ENCODE measurements at places on chromosomes 5 and 9.
A peak's percentile ranks its signal among the peaks of the same experiment; 100 is the strongest.

DNA sequence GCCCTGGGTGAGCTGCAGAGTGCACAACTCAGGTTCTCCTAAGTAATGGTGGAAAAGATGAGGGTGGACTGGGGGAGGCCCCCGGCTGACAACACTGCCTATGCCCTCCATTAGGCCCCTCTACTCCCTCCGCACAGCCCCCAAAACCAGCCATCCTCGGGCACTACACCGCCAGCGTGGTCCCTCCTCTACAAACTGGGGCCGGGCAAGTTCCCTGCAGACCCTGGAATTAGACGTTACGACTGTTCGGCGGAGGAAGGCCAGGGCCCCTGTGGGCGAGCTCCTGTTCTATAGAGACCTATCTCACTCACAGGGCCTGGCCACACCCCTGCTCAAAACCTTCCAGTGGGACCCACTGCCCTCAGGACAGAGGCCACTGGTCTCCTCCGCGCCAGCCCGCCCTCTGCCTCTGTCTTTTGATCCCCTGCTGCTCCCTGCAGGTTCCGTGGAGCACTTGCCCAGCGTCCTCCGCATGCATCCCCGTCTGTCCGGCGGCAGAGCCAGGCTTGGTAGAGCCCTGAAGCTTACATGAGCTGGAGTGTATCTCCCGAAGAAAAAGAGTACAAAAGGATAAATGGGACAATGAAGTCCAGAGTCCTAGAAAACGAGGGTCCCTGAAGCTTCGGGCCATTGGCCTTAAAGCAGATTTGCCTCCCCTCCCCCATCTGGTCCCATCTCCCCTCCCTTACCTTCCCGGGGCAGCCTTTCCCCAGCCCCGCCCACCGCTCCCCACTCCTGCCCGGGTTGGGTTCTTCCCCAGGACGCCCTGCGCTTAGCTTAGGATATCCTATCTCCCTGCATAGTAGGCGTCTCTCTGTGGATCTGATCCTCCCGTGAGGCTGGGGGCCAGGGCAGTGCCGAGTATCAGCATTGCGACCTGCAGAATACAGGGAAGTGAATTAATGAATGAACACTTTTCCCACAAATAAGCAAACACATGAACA is 71.3 kb downstream of the HRH2 start:
- no peak for DNase-seq

GRCh38 chr5:56671571-56671970 is 143.8 kb upstream of the MAP3K1 start:
- DNase-seq = no peak

DNA sequence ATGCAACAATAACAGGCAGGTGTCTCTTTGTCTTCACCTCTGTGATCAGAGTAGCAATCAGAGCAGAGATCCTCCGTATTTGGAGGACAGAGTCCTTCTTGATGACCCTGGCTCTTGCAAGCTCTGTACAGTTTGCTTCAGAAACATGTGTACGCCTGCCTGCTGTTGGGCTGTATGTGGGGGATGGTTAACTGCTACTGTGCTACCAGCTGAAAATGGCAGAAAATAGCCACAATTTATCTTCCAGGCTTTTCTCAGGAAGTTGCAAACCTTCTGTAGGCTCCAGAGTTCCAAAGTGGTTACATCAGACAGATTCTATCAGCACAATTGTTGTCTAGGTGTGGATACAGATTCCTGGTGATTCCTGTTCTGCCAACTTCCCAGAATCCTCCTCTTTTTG is 35.5 kb downstream of the DDX46 start:
- peak; percentile 50 for DNase-seq

GRCh38 chr5:1101961-1102713 is 9.7 kb downstream of the SLC12A7 start:
- DNase-seq = no peak

DNA sequence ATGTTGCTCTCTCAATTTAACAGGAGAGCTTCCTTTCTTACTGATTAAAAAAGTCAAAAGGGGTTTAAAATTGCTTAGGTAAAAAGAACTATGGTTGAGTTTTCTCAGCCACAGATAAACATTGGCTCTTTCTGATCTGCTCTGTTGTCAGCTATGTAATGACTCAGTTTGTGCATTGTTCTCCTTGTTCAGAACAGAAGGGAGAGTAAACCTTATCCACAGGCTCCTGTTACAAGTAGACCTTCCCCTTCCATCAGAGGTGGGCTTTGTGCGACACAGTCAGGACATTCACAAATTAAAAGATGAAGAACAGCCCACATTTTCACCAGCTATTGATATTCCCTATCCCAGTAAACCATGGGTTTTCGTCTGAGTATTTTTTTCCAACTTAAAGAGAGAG is 236.3 kb upstream of the SEMA6A start:
- no peak for DNase-seq

GRCh38 chr9:124122321-124122720 is 110.8 kb downstream of the LHX2 start:
- no peak for DNase-seq

DNA sequence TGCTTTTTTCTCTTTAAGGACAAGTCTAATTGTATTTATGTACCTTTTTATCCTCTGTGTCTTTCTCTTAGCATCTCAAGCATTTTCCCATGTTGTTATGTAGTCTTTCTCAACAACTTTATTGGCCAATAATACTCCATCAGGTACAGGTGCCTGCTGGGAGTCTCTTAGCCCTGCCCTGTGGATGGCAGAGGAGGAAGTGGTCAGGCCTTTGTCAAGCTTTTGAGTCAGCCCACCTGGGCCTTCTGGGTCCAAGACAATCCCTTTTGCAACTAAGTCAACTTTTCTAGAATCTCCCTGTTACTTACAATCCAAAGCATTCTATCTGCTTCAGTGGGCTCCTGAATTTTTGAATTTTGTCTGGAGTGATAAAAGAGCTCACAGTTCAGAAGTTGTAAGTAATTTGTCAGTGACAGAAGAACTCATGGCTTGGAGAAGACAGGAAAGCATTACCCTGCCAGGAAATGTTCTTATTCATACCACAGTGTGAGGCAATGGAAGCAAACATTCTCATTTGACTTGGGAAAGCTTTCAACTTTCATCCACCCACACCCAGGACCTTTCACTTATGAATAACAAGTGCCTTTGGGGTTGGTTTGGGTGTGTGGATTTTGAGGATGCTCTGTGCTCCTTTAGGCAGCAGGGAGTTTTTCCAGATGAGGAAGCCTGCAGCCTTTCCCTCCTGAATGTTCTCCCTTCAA is 200.0 kb upstream of the S1PR3 start:
- peak; percentile 99 for DNase-seq

GRCh38 chr9:93064392-93065134 is 6.1 kb downstream of the SUSD3 start:
- DNase-seq = peak; percentile 52

- DNase-seq = no peak
Measured at GRCh38 chr9:95116002-95116807, 201.3 kb downstream of the FANCC start.

GRCh38 chr9:8863886-8864544 is 1064.4 kb upstream of the DMAC1 start:
- DNase-seq = peak; percentile 54

DNA sequence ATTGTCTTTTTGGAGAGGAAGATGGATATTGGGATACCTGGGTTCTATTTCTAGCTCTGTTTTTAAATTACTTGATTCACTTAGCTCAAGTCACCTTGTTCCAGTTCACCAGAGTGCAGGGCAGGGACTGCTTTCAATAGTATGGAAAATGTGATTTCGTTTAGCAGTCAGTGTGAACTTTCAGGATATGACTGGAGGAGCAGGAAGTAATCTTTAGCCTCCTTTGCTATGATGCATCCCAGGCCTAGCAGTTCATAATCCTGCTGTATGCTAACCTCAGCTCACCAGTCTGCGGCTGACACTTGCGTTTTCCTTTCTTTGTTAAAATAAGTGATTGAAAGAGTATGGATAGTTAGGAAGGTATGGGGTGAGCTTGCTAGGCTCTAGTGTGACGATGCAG is 169.7 kb downstream of the ARHGAP26 start:
- no peak for DNase-seq

DNA sequence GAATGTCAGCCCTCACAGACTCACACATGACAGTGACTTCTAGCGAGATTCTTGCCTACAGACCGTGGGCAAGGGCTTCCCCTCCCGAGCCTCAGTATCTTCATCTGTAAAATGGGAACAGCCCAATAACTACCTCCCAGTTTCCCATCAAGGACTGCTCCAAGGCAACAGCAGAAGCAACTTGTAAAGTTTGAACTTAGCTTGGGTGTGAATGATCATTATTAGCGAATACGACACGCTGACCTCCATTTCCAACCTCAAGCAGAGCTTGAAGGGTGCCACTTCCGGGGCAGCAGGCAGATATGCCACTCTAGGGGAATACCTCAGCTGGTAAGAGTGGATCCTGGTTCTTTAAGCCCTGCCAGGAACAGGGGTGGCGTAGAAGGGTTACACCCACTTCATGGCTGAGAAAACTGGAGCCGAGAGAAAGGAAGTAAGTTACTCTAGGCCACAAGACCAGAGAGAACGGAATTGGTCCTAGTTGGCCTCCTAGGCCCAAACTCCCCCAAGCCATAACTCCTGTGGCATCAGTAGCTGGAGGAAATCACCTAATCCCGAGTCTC is 2.0 kb downstream of the RNF44 start:
- peak; percentile 45 for DNase-seq

GRCh38 chr5:167105941-167106340 is 1185.5 kb upstream of the WWC1 start:
- peak; percentile 61 for DNase-seq

- no peak for DNase-seq
Measured at GRCh38 chr5:137753691-137754187, 424 bp downstream of the HNRNPA0 start.

DNA sequence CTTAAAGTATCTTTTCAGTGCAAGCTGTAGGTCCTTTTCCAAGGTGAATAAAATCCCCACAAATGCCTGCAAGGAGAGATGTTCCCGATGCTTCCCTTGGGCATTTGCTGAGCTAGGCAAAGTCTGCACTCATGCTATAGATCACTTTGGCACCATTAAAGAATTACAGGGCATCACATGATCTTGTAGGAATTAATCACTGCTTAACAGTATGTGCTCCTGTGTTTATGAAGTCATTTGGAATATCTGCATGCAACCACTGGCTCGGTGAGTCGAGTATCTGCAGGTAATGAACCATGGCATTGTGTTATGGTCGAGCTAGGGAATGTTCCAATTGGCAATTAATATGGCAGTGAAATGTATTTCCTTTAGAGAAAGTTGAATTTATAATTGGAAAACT is 615.1 kb downstream of the TLE1 start:
- DNase-seq = no peak

DNA sequence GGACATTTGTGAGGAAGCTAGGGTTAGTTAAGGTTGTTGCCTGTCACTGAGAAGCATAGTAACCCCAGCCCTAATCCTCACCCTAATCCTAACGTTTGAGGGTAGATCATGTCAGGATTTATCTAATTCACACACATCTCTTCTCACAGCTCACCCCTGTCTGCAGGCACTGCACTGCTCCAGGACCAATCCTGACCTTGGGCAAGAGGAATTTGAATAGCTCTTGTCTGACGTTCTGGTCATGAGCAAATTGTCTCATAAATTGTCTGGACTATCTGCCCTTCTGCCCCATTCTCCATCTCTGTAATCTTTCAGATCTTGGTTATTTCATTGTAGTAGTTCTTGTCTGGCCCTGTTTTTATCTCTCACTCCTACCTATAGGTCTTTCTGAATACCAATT is 18.7 kb downstream of the CRHBP start:
- no peak for DNase-seq

DNA sequence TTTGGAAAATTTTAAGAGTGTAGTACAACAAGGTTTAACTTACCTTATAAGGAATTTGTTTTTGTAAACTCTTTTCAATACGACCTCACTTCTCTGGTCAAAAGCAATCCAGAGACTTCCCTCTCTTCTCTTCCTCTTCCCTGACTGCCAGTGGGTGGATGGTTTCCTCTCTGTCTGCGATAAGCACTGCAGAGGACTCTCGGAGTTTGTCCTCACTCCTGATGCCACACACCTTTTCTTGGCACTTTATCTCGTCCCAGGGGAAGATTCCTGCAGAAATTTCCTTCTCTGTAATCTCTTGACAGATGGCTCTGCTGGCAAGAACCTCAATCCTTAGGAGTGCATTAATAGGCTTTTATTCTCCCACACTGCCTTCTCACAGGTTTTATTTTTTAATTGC is 641.6 kb downstream of the NR2F1-AS1 start:
- DNase-seq = no peak

DNA sequence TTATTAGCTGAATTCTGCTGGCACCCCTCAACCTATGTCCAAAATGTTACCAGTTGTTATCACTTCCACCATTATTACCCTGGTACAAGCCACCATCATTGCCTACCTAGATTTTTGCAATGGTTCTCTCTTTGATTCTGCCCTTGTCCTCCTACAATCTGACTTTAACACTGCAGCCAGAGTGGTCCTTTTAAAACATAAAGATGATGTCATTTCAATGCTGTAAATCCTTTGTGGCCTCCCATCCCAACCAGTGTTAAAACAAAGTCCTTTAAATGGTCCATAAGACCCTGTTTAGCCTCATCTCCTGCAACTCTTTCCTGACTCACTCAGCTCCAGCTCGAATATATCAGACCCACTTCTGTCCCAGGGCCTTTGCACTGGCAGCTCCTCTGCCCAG is 54.9 kb upstream of the FSTL4 start:
- DNase-seq = no peak

DNA sequence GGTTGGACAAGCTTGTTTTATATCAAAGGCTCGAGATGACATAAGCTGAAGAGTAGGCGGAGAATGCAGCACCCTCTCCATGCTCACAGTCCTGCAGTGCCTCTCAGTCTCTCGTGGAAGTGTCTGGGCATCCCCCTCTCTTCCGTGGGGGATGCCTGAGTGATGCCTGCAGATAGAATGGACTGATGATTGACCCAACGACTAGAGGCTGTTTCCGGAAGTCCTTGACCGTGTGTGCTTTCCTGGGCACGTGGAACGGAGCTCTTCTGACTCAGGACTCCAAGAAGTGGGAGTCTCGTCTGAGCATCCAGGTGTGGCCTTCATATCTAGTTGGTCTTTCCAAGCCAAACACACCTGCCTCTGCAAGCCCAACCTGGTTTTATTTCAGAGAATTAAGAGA is 241.8 kb upstream of the IRX2 start:
- no peak for DNase-seq

DNA sequence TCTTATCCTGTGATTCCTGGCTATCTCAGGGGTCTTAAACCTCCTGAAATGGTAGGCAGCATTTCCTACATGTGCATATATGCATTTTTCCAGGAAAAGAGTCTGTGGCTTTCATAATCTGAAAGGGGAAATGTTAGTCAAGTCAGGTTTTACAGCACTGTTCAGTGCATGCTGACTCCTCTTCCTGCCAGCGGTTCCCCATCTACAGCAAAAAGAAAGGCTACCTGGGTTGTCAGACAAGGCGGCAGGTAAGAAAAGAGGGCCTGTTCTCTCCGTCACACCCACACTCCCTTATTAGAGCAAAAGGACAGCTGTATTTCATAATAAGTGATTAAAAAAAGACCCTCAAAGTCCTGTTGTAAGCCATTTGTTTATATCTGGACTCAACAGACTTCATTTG is 4.3 kb upstream of the SPATA6L start:
- no peak for DNase-seq

- no peak for DNase-seq
Measured at GRCh38 chr9:94655739-94656138, 16.4 kb upstream of the FBP1 start.

GRCh38 chr5:96657068-96657467 is 5.1 kb upstream of the CAST start:
- DNase-seq = peak; percentile 97

Measured in fibroblast of lung (primary cell).